D341Med (cell line): ENCODE measurements at places on chromosomes 7 and 10.

GRCh38 chr7:140200061-140200989 lies 23.5 kb upstream of the KDM7A start:
- no peak for DNase-seq

DNA sequence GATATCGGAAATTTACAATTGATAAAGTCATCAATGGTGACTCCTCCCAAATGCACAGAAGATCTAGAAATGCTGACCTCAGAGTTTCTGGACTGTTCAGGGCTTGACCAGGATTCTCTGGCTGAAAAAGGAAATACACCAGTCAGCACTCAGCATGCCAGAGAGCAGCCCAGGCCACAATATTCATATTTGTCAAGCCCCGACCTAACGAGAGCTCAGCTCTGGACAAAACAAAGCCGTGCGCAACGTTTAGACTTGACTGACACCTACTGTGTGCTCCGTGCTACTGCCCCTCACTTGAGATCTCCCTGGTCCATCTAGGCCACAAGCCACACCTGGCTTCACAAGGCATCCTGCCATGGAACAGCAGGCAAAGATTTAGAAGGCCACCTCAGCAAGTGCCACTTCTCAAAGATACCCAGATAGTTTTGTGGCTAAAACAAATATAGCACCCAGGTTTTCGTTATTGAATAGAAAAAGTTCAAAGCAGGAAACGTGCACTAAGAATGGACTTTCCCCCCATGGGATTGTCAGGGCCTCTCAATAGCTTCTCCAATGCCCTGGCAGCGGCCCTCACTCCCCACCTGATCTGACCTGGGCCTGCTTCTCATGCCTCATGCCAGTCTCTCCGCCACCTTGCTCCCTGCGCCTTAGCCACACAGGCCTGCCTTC lies 218.3 kb downstream of the FAM107B start:
- no peak for DNase-seq

- no peak for DNase-seq
Measured at GRCh38 chr7:55172161-55172560, 153.3 kb downstream of the EGFR start.

- peak; percentile 78 for DNase-seq
Measured at GRCh38 chr10:104300736-104301292, 31.8 kb downstream of the GSTO2 start.

DNA sequence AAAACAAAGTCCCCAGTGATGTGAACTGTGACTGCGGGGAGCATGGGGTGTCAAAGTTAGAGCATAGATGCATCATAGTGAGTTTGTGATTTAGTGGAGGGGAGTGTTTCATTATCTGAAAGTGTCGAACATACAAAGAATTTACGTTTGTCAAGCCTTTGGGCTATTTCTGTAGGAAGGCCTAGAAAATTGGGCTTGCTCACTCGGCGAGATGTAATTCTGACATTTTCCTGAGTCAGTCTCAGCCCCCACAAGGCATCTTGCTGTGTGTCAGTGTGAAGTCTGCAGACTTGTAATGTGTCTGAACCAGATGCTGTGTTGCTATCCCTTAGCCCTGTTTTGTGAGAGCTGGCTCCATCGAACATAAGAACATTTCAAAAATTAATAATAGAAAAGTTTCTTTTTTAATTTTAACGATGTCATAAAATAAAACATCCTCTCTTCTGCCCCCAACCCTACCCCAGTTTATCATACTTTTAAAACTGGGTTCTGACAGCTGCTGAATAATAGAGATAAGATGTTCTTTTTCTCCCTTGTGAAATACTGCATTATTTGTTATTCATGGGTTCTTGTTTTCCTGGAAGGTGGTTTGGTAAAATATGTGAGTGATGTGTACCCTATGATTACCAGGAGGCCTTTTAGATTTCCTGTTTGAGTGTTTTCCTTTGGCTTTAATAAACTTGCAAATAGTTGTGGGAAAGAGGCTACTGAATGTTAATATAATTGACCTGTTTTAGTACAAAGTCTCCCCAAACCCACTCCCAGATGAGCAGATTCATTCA lies 207.4 kb downstream of the GPR158 start:
- no peak for DNase-seq

- no peak for DNase-seq
Measured at GRCh38 chr7:42069590-42069989, 167.4 kb downstream of the GLI3 start.

DNA sequence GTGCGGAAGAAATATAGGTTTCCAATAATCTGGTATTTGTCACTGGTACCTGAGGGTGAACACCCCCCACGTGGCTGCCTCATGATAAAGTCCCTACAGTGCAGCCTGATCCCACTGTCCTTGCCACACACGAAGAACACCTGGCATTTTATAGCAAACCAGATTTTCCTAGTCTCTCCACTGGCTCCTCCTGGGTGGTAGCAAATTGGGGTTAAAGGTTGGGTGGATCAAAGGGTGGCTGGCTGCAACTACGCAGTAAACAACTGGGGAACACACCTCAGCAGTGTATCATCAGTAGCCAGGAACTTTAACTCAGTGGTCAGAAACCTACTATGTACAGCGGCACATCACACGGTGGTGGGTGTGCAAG lies 10.3 kb downstream of the SEPHS1 start:
- no peak for DNase-seq

GRCh38 chr7:1498370-1499305 lies 5.6 kb downstream of the INTS1 start:
- no peak for DNase-seq

DNA sequence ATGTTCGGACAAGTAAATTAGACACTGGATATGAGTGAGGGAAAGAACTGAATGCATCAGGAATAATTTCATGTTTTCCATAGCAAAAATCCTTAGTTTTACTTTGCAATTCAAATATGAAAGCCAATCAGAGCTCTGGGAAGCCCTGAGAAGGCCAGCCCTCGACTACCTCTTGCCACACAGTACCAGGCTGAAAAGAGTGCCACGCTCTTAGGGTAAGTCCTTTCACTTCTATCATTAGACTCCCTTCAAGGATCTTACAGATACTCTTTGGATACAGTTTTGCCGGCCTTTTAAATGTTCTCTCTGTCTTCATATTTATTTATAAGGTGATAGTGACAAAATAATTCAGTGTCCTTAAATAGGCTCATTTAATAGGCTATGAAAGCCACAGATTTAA lies 1.9 kb downstream of the COBL start:
- DNase-seq: no peak

DNA sequence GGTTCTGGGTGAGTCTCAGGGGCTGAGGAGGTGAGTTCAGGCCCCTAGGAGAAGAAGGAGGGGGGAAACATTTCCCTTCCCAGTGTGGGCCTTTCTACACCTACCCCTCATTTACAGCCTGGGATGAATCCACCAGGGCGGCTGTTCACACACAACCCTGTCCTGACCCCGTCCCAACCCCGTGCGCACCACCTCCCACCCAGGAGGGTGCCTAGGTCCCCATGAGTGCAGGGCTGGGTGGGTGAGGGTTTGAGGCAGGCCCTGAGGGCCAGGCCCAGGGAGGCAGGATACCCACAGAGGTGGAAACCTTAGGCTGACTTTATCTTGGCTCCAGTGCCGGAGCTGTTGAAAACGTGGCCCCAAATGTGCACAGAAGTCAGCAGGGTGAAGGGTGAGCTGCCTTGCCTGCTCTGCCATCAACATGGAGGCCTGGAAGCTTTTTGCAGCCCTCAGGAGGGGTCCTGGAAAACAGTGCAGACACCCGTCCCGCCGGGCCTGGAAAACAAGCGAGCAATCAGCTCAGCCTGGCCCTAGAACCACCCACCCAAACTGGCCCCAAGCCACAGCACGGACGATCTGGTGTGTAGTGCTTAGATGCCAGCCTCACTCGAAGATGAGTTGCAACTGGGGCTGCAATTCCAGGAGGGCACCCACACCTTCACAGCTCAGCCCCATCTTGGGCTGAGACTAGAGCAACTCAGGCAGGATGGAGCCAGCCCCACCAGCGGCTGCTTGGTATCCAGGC lies 9.3 kb upstream of the RET start:
- no peak for DNase-seq

DNA sequence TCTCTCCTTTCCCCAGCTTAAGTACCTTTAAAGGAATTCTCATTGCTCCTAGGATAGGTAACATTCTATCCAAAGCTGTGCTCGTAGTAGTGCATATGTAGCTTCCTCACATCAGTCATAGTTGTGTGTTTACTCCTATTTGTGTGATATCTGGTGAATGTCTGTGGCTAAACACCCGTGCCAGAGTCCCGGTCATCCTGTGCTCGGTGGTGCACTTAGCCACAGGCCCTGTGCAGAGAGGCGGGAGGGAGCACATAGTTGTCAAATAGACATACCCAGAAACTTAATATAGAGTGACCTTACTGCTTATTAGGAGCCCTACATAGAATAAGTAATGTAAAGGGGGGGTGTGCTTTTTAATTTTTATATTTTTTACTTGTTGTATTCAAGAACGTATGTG lies 76.6 kb downstream of the RBM33 start:
- DNase-seq: no peak

DNA sequence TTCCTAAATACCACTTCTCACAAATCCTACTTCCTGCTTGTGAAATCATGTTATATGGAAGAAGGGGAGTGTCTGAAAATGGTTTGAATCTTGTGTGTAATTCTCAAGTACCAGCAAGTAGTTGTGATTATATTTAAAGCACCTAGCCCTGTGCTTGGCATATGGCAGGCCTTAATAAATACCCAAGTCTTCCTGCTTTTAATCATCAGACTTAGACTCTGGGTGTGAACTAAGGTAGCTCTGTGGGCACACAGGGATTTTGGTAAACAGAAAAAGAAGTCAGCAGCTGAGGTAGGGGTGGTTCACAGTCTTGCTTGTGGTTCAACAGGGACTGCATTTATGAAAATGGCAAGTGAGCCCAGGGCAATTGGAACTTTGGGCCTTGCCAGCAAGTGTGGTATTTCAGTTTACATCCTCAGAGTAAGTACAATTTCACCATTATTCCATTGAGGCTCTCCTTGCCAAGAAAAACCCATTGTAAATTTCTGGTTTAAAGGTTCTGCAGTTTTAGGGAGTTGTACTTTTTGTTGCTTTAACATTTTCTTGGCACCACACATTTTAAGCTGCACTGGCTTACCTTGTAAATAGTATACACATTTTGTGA lies 215.5 kb downstream of the AUTS2 start:
- DNase-seq: no peak

GRCh38 chr7:121504482-121504881 lies 108.4 kb upstream of the FAM3C start:
- no peak for DNase-seq

- no peak for DNase-seq
Measured at GRCh38 chr10:132724446-132724845, 61.5 kb downstream of the NKX6-2 start.

GRCh38 chr7:32761451-32762205 lies 129.9 kb downstream of the KBTBD2 start:
- no peak for DNase-seq

DNA sequence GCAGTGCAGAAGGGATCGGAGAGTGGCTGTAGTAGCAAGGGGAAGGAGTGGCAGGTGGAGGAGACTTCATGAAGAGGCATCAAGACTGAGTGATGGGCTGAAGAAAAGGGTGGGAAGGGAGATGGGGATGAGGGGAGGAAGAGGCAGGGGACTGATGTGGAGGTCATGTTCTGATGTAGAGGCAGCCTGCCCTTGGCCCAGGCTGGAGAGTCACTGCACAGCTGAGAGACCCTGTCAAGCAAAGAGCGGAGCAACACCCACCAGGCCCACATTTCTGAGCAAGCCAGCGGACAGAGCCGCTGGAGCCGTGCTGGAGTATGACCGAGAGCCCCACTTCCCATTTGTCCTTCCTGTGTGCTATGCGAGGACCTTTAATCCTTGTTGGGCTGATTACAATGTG lies 501.6 kb upstream of the MKI67 start:
- DNase-seq: no peak

GRCh38 chr10:308101-308500 lies 172.8 kb downstream of the ZMYND11 start:
- no peak for DNase-seq

- no peak for DNase-seq
Measured at GRCh38 chr10:38038932-38039245, 28.4 kb downstream of the ZNF33A start.

- no peak for DNase-seq
Measured at GRCh38 chr10:75068523-75068922, 42.9 kb upstream of the SAMD8 start.

DNA sequence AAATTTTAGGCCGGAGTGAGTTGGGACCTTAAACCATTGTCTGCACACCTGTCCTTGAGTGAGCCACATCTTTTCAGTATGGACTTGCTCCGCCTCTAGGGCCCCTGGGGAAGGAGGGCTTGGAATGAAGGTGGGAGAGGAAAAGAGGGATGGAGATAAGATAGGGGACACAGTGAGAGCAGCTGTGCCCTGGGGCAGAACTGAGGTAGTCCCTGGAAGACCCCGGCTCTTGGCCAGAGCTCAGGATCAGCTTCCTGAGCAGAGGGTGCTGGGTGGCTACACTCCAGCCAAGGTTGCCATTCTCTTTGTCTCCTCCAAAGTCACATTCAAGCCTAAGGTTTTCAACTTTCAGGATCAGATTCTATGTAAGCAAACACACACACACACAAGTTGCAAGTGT lies 82.0 kb downstream of the MKI67 start:
- no peak for DNase-seq

- no peak for DNase-seq
Measured at GRCh38 chr7:139568346-139568675, 44.8 kb downstream of the CLEC2L start.

DNA sequence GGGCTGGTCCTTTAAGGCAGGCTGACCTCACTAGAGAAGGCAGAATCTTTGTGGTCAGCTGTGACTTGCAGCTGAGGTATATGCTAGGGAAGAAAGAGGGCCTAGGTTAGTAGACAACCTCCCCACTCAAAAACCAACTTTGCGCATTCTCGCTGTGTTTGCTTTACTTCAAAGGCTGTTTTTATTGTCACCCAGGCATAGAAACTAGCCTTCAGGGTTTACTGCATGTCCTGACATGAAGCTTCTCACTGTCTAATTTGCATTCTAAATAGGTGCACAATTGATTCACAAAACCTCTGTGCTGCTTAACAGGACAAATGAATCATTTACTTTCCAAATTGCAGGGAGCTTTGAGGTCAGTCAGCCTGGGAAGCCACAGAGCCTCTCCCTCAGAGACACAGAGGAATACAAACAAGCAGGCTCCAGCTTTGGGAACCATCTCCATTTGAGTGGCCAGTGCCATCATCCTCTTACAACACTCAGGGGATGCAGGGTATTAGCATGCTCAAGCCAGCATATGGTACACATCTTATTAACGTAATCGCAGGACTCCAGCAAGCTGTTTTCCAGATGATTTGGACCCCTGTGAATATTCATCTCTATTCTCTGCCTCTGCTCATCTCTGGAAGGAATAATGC lies 596.4 kb upstream of the GHITM start:
- DNase-seq: peak; percentile 45

DNA sequence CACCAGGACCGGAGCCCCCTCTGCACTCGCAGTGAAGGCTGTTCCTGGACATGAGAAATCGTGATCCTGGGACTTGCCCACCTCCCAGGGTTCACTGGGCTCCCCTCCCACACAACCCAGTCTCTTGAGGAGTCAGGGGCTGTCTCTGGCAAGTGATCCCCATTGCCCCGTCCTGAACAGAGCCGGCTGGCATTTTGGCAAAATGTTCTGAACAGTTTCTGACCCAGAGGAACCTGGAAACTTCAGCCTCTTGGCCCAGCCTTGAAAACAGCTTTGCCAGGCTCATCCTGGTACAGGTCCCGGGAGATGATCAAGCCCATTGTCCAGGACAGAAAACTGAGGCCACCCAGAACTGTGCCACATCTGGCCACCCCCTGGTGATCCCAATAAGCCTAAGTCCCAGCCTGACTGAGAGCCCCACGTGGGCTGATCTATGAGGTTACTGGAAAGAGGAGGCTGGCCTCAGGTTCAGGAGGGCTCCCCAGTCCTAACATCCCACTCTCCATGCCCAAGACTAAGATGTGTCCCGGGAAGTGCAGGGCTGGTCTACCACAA lies 115.7 kb downstream of the OAT start:
- no peak for DNase-seq
